Activated T-helper 1 cell treated with anti-CD3 and anti-CD28 coated beads, Interleukin-2, amount 50 U/mL, for 16 hours (primary cell): ENCODE measurements at places on chromosomes 2 and 18.

- no peak for DNase-seq
Measured at GRCh38 chr2:231539991-231540390, 9.7 kb upstream of the NMUR1 start.

DNA sequence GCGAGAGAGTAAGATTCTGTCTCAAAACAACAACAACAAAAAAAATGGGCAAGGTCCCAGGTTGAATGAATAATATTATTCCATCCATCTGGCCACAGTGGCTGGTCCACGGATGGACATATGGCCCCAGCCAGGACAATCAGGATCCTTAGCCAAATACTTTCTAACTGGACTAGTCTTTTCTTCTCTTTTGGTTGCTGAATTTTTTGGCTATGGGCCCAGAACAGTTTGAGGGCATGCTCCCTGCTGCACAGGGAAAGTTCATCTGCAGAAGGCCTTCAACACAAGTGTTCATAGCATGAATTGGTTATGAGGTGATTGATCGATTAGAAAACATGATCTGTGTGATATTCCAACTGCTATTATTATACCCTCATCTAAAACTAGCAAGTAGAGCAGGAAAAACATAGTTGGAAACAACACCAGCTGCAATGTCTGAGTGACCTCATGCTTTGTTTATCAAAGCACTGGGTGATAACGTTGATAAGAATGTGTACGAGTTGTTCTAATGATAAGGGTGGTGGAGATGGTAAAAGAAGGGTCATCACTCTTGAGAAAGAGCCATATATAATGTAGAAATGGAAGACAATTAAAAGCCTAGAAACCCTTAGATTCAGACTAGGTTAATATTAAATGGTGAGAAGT, 47.8 kb upstream of the RNF103 start:
- DNase-seq: no peak

DNA sequence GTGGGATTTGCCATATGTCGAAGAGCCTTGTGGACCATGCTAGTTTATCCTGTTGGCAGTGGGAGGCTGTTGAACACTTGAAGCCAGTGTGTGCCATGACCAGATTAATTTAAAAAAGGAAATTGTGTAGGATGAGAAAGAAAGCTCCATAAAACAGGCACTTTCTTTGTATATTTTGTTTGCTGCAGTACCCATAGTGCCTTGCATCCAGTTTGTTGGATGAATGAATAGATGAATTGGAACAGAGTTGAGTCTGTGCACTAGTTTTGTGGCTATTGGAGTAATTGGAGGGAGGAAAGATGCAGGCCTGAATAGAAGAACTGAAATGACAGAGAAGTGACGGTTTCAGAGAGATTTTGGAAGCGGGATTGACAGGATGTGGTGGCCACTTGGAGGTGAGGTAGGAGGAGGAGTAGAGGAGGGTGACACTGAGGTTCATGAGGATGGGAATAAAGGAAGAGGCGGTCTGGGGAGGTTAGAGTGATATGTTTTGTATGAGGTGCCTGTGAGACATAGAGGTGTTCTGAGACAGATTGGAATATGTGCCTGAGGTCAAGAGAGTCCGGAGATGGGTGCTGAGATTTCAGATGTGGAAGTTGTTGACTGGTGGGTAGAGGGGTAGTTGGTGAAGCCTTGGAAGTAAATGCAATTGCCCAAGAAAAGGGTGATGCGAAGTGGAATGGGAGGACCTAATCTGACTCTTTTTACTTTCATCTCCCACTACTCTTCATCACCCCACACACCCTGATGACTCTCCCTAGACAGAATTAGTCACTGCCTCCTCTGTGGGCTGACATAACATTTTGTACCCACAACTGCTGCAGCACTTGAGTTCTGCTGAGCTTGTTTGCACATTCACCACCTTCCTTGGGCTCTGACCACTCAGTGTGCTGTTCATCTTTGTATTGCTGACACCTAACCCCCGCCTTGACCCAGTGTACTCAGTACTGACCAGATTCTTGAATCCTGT, 5.1 kb downstream of the DGUOK start:
- DNase-seq: no peak

- DNase-seq: no peak
Measured at GRCh38 chr2:230879891-230880290, 15.1 kb downstream of the ITM2C start.

DNA sequence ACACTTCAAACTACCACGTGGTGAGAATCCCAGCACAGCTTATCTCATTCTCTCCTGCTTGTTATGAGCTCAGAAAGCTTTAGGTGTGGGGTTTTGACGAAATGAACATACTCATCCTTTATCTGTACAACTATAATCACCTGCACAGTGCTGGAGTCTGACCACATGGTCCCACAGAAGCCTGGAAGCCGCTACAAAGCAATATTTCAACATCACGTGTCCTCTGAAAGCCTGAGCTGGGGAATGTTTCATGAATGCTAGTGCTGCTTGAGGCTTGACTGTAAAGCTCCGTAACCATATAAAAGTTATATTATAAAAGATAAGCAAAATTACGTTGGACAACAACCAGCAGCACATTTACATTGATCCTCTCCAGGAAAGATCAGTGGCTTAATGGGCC, 43.9 kb downstream of the PIEZO2 start:
- DNase-seq: no peak

GRCh38 chr2:130896813-130897212, 60.1 kb downstream of the ARHGEF4 start:
- no peak for DNase-seq

GRCh38 chr2:144323946-144324345, 196.0 kb downstream of the ZEB2 start:
- DNase-seq: no peak

DNA sequence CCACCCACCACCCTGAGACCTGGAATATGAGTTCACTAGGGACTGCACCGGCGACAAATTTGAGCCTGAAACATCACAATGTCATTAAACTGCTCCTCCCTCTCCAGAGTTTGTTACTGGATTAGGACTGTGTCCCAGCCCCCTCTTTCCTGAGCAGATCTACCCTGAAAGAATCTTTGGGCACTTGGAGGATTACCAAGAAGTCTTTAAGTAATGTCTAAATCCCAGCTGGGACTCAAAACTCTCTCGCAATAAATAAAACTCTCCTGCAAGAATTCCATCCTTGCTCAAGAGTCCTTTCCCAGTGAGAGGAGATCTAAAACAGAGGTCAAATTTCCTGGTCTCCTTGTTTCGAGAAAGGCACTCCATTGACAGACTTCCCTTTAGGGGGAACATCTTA, 20.9 kb downstream of the GKN2 start:
- no peak for DNase-seq

DNA sequence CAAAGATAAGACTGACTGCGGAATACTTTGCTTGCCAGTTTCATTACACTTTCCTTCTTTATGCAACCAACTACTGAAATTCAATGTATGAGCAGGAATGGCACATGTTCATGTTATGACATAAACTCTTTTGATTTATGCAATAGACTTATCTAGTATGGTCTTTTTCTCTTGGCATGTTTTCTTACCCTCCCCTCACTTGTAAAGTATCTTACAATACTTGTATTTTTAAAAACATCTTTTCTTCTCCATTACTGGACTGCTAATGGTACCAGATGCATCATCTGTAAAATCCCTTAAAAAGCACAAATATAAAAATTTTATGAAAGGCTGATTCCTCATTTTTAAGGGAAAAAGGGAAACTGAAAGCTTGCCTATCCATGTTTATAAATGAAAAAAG, 373.8 kb downstream of the ZEB2 start:
- no peak for DNase-seq
